ENCODE measurements at places on chromosomes 5 and 9. TPM values are rescaled to one million over a fixed set of nuclear protein-coding genes. Genes with fewer than 3 reads are reported as not detected.

The CAMSAP1 gene
- total RNA-seq: 23.4 TPM

The FYB1 gene
- 71.9 TPM for total RNA-seq

GRCh38 chr9:34338665-34339385 lies 9.5 kb downstream of the NUDT2 start:
- no peak for DNase-seq

DNA sequence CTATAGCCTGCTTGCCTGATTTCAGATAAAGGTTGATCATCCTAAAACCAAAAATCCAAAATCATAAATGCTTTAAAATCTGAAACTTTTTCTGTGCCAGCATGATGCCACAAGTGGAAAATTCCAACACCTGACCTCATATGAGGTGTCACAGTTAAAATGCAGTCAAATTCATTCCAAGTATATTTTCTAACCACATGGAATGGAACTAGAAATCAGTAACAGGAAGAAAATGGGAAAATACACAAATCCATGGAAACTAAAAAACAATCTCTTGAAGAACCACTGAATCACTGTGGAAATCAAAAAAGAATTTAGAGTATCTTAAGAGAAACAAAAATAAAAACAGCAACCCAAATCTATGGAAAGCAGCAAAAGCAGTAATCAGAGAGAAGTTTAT lies 297.5 kb upstream of the COX7C start:
- no peak for DNase-seq

The NMUR2 gene
- not detected for total RNA-seq

GRCh38 chr5:105263515-105263914 lies 1700.9 kb upstream of the NUDT12 start:
- no peak for DNase-seq

GRCh38 chr5:6766604-6767093 lies 53.4 kb downstream of the TENT4A start:
- no peak for DNase-seq

The SLC6A18 gene
- total RNA-seq: not detected

The CNTNAP3 gene
- not detected for total RNA-seq

The CDKN2A gene
- total RNA-seq: 3.9 TPM

The CARD6 gene
- total RNA-seq: 3.7 TPM

The SLC12A7 gene
- 13.5 TPM for total RNA-seq

The PTGS1 gene
- total RNA-seq: 0.69 TPM

DNA sequence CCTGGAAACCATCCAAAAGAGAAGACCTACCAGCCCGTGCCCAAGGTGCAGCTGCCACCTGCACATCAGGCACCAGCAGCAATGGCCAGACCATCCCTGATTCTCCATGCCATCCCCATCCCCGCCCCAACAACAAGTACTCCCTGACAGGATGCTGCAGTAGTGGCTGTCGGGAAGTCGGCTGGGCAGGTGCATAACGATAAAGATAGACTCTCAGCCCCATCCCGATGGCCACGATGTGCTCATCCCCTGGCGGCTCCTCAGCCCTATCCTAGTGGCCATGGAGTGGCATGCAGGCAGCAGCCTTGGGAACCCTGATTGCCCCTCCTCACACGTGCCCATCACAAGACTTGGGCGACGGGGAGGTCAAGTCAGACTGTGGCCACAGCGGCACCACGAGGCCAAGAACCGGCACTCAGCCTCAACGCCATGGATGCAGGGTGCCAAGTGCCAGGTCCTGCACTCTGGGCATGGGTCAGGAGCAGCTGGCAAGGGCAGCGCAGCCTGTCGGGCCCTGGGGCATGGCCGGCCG lies 368.8 kb upstream of the SPATA31A5 start:
- DNase-seq: no peak

The PCDHGA5 gene
- total RNA-seq: 0.33 TPM

DNA sequence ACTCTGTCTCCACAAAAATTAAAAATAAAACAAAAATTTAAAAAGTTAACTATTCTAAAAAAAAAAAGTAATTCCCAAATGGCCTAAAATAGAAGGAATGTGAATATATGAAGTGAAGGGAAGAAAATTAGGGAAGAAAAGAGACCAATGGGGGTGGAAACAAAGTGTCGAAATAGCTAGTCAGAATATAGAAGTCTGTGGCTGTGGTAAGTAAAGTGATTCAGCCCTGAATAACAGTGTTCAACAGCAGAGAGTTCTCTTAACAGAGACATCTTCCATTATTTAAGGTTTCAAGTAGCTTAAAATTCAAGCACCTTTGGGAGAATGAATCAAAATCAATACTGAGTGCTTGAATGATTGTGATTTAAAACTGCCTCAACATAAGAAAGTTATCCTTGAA lies 51.7 kb downstream of the LPAR1 start:
- no peak for DNase-seq

DNA sequence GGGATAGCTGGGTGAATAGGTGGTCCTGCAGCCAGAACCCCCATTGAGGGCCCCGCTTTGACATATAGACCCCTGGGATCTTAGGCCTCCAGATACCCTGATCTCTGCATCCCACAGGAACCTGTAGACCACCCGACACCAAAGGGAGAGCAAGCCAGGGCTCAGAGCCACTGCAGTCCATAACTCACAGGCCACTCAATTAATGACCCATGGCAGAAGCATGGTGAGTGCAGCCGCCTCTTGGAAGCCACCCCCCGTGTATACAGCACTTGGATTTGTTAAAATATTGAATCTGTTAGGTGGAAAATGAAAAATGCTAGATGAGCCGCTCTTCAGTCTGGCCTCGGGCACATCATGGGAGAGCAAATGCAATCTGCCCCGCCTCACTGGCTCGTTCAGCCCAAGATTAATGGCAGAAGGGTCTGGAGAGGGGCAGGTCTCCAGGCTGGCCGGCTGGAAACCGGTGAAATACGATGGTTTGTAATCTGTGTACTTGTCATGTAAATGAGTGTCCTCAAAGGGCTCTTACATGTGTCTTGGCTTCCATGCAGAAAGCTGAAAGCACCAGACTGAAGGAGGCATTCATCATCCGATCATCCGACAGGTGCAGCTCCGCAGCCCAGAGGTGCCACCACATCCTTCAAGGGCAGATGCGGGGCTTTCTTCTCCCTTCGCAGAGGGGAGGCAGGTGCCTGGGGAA lies 111.3 kb downstream of the OLFM1 start:
- DNase-seq: no peak

The C6 gene
- total RNA-seq: not detected

- no peak for DNase-seq
Measured at GRCh38 chr5:103847060-103847459, 284.5 kb upstream of the NUDT12 start.

DNA sequence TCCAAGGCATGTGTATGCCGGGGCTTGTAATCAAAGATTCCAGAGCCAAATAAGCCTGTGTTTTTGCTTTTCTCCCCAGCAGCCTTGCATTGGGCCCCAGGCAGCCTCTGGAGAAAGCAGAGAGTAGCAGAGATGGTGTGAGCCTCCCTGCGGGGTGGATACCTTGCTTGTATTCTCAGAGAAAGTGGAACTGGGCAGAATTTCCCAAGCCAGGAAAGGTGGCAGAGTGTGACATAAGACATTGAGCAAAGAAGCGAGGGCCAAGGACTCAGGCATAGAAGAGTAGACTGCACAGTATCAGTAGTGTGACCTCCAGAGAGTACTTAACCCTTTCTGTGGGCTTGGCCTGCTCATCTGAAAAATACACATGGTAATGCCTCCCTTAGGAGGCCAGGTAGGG lies 1.6 kb upstream of the GSN start:
- DNase-seq: no peak

- DNase-seq: peak; percentile 42
Measured at GRCh38 chr9:113631137-113631765, 167.7 kb downstream of the RGS3 start.

The KCNV2 gene
- not detected for total RNA-seq

The CYLC2 gene
- not detected for total RNA-seq

DNA sequence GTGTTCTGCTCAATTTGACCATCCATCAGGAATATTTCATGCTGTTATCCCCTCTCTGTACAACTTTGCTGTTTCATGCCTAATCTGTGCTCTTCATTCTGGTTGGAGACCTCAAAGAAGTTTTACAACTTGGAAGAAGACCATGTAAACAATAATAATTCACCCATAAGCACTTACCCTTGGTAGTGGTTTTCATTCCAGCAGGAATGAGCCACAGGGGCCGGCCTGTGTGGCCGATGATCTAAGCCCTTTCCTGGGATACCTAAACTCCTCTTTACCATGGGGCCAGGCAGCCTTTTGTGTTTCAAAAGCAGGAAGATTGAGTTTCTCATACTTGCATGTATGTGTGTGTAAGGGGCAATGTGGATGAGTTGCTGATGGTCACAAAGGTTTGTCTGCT lies 165.0 kb downstream of the FGF1 start:
- no peak for DNase-seq

DNA sequence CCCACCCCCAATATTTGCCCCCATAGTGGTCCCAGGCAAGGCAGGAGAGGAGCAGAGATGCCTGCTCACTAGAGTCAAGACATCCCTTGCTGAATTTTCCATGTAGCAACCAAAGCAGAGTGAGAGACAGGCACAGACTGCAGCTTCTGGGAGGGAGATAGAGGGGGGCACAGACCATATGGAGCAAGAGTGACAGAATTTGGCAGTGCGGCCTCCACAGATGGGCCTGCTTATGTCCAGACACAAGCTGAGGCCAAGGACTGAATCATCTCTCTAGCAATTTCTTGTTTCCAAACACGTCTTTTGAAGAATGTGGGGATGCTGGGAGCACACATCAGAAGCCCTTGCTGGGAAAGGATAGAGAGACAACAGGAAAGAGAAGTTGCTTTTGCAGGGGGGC lies 53.0 kb upstream of the ALDH1B1 start:
- DNase-seq: no peak

DNA sequence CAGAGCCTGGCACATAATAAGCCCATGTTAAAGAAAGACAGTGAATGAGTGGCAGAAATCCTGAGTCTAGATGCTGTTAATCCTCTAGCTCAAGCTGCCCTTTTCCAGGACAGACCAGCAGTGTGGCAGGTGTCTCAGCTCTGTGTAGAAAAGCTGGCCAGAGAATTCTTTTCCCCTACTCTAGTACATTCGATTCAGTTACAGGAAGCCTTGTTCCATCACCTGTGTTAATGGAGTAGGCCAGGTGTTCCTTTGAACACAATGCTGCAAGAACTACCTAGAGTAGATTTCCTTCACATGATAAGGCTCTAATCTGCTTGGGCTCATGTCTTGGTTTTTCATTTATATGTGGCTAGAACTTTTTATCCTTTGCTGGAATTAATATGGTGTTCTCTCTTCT lies 52.5 kb downstream of the NUP214 start:
- DNase-seq: no peak

The ESM1 gene
- total RNA-seq: not detected
